Kidney (tissue), 22 donors: ENCODE measurements at places on chromosomes 11 and 22. TPM values are rescaled to one million over a fixed set of nuclear protein-coding genes. Genes with fewer than 3 reads are reported as not detected.

DNA sequence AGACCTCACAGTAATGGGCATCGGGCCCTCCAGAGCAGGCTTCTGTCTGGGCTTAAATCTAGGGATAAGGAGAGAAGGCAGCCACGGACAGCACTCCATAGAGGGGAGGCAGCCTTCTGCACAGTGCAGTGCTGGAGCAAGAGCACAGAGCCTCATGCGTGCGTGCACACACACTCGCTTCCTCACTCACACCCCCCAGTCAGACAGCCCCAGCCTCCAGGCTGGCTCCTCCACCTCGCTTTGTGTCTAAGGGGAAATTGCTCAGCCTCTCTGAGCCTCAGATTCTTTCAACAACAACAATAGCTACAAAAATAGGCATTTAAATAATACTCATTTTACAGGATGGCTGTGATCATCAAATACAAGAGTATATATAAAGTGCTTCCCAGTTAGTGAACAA lies 26.7 kb upstream of the ETS1 start:
- H3K36me3 ChIP-seq = no peaks in the 10 kb centered on the region
- no peak overlapping the region for H3K27ac ChIP-seq
- no peak for DNase-seq
- H3K4me3 ChIP-seq = no peak overlapping the region
- H3K4me1 ChIP-seq = peaks cover 3% of the 10 kb centered on the region

DNA sequence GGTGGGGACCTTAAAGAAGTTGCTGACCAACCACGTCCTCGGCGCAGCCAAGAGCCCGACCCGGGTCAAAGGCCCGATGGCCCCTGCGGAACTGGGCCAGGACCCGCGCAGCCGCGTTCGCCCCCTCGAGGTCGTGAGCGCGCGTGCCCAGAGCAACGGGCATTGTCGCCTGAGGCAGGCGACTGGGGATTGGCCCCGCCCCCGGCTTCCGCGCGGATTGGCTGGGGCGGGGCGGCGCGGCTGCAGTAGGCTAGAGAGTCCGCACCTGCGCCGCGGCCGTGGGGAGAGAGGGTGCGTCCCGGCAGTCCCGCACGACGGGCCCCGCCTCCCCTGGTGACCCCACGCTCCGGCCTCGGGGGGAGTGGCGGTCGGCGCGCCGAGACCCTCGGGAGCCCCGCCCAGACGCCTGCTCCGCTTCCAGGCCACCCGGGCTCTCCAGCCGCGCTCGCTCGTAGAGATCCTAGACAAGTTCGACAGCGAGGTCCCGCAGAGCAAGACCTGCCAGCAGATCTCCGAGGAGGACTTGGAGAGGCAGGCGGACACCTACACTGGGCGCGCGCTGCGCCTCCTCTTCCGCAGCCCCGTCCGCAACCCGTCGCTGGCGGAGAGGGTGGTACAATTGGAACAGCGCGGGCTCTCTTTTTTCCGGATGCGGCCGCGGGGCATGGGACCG lies 8.3 kb upstream of the PPIL2 start:
- no peak overlapping the region for H3K27ac ChIP-seq
- peak overlapping the region; percentile 56 for H3K4me3 ChIP-seq
- H3K4me1 ChIP-seq = peaks cover 4% of the 10 kb centered on the region
- DNase-seq = peak; percentile 92

The LGR4 gene
- total RNA-seq = 109 TPM

The SERHL2 gene
- 3.1 TPM for total RNA-seq

DNA sequence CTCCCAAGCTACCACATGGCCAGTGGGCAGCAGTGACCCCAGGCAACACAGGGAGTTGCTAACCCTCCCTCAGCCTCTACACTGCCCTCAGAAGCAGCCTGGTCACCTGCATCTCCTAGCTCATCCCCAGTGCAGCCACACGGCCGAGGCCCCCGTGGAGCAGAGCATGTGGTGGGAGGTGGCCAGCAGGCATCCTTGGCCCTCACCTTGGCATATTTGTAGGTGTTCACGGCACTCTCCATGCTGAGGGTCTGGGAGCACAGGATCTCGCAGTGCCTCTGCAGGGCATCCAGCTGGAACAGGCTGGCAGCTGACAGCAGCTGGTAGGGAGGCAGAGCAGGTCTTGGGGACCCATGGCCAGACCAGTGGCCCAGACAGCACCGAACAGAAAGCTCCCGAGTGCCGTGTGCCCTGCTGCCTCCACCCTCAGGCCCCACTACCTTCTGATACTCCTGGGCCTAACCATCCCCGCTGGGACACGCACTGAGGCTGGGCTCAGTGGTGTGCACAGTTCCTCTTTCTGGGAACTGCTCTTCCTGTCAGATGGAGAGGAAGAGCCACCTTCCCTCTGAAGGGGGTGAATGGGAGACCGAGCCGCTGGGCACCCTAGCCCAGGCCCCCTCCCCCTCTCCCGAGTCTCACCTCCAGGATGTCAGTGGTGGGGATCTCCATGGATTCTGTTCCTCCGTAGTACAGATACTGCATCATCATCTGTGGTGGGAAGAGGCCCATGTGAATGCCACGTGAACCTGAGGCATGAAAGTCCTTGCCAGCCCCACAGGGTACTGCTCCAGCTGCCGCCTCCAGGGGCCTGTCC lies 48.8 kb downstream of the NAT10 start:
- peaks cover 7% of the 10 kb centered on the region for H3K36me3 ChIP-seq
- H3K4me1 ChIP-seq = peaks cover 4% of the 10 kb centered on the region
- no peaks in the 10 kb centered on the region for H3K27me3 ChIP-seq
- no peak overlapping the region for H3K4me3 ChIP-seq
- DNase-seq = no peak
- H3K27ac ChIP-seq = no peak overlapping the region

The IGLL1 gene
- total RNA-seq = not detected

DNA sequence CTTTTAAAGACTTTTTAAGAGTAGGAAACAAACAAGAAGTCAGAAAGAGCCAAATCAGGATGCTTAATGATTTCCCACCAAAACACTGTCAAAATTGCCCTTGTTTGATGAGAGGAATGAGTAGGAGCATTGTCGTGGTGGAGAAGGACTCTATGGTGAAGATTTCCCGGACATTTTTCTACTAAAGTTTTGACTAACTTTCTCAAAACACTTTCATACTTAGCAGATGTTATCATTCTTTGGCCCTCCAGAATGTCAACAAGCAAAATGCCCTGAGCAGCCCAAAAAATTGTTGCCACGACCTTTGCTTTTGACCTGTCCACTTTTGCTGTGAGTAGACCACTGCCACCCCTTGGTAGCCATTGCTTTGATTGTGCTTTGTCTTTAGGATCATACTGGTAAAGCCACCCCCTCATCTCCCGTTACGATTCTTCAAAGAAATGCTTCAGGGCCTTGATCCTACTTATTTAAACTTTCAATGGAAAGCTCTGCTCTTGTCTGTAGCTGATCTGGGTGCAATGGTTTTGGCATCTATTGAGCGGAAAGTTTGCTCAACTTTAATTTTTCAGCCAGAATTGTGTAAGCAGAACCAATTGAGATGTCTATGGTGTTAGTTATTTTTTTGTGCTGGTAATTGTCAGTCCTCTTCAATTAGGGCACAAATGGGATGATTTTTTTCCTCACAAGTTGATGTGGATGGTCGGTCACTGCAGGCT lies 67.2 kb downstream of the ADM start:
- H3K4me3 ChIP-seq = no peak overlapping the region
- H3K27me3 ChIP-seq = no peaks in the 10 kb centered on the region
- H3K36me3 ChIP-seq = no peaks in the 10 kb centered on the region
- no peak for DNase-seq
- H3K4me1 ChIP-seq = peaks cover 8% of the 10 kb centered on the region
- no peak overlapping the region for H3K27ac ChIP-seq

GRCh38 chr22:46007003-46007847 lies 30.3 kb upstream of the WNT7B start:
- DNase-seq = peak; percentile 57
- H3K27me3 ChIP-seq = no peaks in the 10 kb centered on the region
- H3K36me3 ChIP-seq = no peaks in the 10 kb centered on the region
- H3K4me1 ChIP-seq = no peaks in the 10 kb centered on the region
- H3K4me3 ChIP-seq = no peak overlapping the region

GRCh38 chr22:42972649-42973535 lies 42.1 kb downstream of the PACSIN2 start:
- H3K4me1 ChIP-seq = peaks cover 3% of the 10 kb centered on the region
- no peaks in the 10 kb centered on the region for H3K36me3 ChIP-seq
- no peak overlapping the region for H3K27ac ChIP-seq
- no peak overlapping the region for H3K4me3 ChIP-seq
- DNase-seq = no peak

- no peak overlapping the region for H3K4me3 ChIP-seq
- no peaks in the 10 kb centered on the region for H3K27me3 ChIP-seq
- H3K27ac ChIP-seq = no peak overlapping the region
- H3K36me3 ChIP-seq = no peaks in the 10 kb centered on the region
- peaks cover 9% of the 10 kb centered on the region for H3K4me1 ChIP-seq
Observed at GRCh38 chr11:46363455-46364005, 16.3 kb downstream of the DGKZ start.

DNA sequence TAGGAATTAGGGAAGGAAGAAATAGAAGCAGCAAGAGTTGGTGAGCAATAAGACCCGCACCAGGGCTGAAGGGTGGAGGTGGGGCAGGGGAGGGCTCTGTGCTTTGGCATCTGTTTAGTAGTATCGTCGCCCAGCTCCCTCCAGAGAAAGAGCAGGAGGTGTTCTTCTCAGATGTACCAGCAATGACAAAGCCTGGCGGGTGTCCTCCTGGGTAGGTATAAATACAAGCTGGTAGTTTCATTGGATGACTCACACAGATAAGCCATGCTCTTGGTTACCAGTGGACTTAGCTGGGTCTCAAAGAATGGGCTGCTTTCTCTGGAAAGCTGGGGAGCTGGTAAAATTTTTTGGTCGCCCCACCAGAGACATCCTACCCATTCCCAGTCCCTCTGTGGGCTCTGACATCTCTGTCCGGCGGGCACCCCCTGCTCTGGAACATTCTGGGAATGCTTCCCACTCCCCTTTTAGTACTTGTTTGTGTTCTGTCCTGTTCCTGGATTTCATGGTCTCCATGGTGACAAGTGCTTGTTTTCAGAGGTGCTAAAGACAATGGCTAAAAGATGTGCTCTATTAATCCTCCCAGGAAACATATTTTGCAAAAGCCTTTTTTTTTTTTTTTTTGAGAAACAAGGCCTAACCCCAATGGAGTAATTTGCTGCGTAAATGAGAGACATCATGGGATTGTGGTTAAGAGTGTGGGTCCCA lies 15.4 kb upstream of the TUBA8 start:
- no peak for DNase-seq
- no peak overlapping the region for H3K27ac ChIP-seq
- peaks cover 4% of the 10 kb centered on the region for H3K4me1 ChIP-seq
- H3K36me3 ChIP-seq = no peaks in the 10 kb centered on the region
- no peaks in the 10 kb centered on the region for H3K27me3 ChIP-seq

The ADAMTS15 gene
- total RNA-seq = 6.2 TPM

DNA sequence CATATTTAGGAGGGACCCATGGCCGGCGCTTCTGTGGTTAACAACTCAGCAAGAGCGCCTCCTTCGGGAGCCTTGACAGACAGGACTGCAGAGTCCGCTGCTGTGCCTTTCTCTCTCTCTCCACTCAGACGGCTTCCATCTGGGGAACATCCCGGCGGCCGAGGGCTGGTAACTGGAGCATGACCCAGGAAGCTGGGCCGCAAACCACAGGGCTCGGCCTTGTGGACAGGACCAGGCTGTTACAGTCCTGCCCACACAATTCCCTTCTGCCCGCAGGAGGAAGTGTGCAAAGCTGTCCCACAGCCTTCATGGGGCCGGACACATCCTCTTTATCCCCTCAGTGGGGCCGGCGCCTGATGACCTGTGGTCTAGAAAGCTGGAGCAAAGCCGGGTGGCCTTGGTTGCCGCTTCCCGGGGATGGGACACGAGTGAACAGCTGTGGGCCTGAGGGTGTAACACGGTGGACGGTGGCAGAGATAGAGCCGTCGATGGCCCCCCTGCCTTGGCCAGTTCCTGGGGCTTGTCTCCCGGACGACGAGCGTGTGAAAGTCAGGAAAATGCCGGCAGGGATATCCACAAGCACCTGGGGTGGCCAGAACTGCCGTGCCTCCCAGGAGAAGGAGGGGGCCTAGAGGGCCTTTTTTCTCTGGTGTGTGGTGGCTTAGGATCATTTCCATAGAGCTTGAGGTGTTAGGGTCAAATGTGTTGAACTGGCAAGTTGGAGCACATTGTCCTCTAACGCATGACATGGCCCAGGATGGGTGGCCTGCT lies 50.1 kb downstream of the FBLN1 start:
- H3K36me3 ChIP-seq = no peaks in the 10 kb centered on the region
- H3K4me3 ChIP-seq = no peak overlapping the region
- no peaks in the 10 kb centered on the region for H3K27me3 ChIP-seq
- peak; percentile 94 for DNase-seq
- H3K27ac ChIP-seq = peak overlapping the region; percentile 41
- peaks cover 3% of the 10 kb centered on the region for H3K4me1 ChIP-seq

DNA sequence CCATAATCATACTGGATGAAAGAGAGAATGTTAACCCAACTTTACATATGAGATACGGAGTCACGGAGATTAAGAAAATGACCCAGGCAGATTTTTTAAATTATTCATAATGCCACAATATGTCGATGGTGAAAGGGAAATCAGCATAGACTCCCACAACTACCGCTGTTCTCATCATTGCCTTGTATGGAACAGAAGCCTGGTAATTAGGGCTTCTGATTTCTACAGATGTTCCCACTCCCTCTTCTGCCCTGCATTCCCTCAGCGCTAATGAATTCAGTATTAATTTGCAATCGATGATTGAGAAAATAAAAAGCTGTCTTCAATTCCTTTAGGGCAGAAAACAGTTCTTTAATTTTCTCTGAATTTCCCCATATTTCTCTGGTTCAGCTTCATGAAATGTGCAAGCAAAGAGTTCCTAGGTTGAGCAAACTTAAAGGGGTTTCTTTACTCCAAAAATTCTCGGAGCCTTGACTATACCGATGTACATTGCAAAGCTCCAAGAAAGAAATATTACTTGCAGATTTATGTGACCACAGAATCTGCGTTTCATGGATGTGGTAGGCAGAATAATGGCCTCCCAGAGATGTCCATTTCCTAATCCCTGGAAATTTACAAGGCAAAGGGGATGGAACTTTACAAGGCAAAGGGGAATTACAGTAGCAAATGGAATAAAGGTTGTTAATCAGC lies 134.9 kb upstream of the ZC3H12C start:
- no peak overlapping the region for H3K27ac ChIP-seq
- H3K4me3 ChIP-seq = no peak overlapping the region
- H3K36me3 ChIP-seq = no peaks in the 10 kb centered on the region

DNA sequence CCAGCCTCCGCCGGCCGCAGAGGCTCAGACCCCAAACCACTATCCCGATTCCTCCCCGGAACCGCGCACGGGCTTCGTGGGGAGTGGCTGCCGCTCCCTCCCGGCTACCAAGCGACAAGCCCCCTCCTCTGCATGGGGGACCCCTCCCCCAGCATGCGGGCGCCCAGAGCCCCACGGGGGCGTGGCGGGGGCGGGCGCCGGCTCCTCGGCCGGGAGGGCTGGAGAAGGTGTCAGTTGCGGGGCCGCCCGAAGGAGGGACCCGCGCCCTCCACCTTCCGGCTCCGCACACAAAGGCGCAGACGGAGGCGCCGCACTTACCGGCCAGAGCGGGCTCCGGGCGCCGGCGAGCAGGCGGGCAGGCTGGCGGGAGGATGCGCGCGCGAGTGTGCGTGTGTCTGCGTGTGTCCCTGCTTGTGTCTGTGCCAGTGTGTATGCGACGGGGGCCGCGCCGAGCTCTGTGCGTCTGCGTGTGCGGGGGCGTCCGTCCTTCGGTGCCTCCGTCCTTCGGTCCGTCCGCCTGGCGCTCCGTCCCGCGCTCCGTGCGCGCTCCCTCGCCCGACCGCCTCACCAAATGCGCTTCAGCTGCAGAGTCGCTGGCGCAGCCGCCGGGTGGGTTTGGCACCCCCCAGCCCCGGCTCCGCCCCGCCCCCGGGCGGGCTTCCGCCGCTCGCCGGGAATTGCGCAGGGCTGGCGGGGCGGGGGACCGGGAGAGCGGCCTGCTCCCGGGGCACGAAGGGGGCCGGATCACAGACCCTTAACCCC lies at the start of gene PTPN5:
TSS of gene PTPN5 (minus strand) at position 592 of the 762 bp plus-strand sequence. CDS start 19,840 bp downstream, outside the sequence.
- no peaks in the 10 kb centered on the region for H3K4me1 ChIP-seq
- H3K4me3 ChIP-seq = peak within 1 kb of the TSS; percentile 33
- no peak within 1 kb of the TSS for H3K27ac ChIP-seq
- DNase-seq = peak; percentile 42
